Ureter (tissue), 1 donor: ENCODE measurements at places on chromosomes 6 and 20.
A peak's percentile ranks its signal among the peaks of the same experiment; 100 is the strongest.

- DNase-seq, result no peak
These were observed 17.2 kb upstream of the SCML4 start for GRCh38 chr6:107841275-107841670.

DNA sequence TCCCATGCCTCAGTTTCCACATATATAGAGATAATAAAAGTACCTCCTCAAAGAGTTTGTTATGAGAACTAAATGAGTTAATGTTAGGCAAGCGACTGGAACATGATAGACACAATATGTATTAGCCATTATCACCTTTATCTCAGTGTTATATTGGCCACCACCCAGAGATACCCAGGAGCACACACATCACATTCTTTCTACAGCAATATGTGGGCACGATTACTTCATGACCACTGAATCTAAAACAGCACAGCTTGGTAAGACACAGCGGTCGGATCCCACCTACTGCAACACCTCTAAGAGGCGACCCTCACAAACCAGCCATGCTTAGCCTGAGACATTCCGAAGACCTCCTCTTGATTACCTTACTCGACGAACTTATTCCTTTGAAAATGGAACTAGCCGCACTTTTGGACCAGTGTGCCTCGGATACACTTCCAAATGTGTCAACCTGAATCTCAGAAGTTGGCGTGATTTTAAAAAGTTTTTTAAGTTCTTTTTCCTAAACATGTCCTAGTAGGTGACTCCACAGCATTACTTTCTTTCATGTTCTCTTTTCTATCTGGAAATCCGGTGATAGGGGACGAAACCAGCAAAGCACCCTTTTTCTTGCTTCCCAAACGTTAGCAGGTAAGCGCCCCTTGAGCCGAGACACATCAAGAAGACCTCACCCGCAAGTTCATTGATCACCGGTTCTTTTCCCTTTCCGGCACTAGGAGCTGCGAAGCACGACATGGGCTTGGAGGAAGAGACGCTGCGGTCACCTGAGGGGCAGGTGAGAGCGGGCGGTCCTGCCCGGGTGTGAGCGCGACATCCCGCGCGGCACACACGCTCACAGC lies 923 bp downstream of the GMDS start:
- DNase-seq, result peak; percentile 46

- no peak for DNase-seq
These were observed 6.5 kb downstream of the BMP5 start for GRCh38 chr6:55868771-55869479.

DNA sequence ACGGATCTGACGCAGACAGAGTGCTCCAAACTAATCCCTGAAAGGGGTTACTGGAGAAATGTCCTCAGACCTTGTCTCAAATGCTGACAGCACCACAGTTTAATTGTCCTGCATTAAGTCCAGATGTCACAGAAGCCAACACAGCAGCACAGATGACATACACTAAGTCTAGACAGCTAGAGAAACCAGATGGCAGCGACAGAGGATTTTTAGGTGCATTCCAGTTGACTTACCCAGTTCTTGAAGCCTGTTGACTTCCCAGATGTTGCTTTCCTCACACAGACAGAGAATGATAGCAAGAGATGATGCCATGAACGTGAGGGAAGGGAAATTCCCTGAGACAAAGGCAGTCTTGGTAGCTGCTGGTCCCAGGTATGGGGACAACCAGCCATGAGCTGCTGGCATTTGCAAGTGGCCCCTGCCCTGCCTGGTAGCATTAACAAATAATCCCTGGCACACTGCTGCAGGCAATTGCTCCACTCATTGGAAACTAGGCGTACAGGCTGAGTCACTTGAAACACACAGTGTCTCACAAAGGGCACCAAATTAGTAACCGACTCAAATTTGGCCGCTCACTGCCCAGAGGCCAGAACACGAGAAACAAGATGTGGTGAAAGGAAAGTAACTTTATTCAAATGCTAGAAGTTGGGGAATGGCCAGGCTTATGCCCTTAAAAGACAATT lies 52.2 kb downstream of the ADGB start:
- DNase-seq, result no peak

GRCh38 chr20:21183722-21184121 lies 57.8 kb downstream of the KIZ start:
- no peak for DNase-seq
